Stimulated activated CD8-positive, alpha-beta memory T cell treated with anti-CD3 and anti-CD28 coated beads, Interleukin-15, amount 100 ng/mL, for 24 hours (primary cell): ENCODE measurements at places on chromosomes 3 and 15.

DNA sequence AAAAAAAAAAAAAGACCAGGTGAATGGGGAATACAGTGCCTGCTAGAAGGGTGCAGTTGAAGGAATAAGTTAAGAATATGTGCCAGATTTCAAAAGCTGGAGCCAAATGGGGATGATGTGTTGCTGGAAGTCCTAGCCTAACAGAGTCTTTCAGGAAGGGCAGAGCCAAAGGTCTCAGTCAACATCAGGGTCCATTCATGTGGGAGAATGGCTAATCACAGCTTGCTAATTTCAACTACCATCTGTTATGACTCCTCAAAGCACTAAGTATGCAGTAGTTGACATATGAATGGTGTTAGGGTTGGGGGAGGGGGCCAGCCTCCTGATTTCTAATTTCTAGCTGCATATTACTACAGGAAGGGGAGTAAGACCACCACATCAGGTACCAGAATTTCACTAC is 4.4 kb downstream of the ZBTB38 start:
- DNase-seq, result no peak

DNA sequence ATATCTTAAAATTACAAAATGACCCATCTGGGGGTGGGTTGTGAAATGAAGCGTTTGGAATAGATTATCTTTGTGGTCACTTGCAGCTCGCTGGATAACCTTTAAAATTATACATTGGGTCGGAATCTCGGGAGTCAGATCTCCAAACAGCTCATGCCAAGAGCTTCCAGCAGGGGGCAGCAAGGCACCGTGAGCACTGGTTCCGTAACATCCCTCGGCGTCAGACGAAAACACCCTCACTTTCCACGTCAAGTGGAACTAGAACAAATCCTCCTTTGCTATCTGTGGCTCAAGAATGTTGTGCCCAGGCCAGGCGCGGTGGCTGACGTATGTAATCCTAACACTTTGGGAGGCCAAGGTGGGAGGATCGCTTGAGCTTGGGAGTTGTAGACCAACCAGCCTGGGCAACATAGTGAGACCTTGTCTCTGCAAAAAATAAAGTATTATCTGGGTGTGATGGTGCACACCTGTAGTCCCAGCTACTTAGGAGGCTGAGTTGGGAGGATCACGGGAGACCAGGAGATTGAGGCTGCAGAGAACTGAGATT is 31.1 kb downstream of the UMPS start:
- DNase-seq, result peak; percentile 59

DNA sequence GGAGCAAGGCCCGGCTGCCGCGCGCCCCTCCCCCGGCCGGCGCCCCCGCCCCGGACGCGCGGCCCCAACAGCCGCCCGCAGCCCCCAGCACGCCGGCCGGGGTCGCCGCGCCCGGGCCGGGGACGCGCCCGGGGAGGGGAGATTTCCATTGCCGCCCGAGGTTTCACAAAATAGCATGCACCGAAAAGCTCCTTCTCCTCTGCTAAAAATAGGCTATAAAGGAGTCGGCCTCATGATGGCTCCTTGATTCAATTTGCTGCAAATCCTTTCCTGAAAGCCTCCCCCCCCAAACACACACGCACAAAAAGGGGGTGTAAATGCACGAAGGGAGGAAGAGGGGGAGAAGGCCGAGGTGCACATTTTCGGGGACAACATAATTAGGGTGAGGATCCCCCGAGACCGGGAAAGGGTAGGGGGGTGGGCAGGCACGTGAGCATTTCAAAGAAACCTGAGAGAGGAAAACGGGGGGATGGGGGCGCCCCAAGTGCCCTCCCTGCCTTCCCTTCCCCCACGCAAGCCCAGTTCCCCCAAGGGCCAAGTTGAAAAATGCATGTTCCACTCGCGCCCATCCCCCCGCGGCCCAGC is 734 bp downstream of the TBL1XR1 start:
- DNase-seq, result peak; percentile 29

DNA sequence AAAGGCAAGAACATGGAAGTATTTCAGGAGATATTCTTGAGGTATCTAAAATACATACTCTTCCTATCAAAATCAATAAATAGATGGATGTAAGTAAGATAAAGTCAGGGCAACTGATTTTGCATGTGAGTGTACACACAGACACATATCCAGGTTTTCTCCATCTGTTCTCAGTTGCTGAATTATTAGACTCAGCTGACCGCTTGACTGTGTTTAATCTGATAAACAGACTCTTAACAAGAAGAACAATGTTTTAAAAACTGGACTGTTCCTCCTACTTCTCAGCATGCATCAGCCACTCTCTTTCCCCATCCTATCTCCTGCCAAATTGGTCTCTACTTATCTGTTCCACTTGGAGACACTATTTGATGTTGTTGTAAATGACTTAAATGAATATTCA is 73.5 kb downstream of the GOLGA8G start:
- DNase-seq, result no peak

- DNase-seq, result no peak
These were observed 486.8 kb upstream of the ALCAM start for GRCh38 chr3:104879919-104880318.

DNA sequence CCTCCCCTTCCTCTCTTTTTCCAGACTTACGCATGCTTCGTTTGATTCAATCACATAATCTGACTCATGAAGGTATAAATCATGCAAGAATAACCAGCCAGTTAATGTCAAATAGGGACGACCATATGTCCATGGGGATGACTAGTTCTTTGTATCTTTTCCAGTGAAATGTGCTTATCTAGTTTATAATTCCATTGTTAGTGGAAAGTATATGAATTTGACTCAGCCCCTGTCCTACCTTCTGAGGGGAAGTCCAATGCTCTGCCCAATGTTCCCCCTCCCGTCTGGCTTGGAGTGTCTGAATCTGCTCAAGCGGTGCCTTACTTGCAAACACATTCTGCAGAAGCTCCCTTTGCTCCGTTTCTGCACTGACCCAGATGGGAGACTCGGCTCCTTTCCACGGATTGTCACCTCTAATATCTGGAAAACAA is 55.0 kb upstream of the EPHB3 start:
- no peak for DNase-seq

DNA sequence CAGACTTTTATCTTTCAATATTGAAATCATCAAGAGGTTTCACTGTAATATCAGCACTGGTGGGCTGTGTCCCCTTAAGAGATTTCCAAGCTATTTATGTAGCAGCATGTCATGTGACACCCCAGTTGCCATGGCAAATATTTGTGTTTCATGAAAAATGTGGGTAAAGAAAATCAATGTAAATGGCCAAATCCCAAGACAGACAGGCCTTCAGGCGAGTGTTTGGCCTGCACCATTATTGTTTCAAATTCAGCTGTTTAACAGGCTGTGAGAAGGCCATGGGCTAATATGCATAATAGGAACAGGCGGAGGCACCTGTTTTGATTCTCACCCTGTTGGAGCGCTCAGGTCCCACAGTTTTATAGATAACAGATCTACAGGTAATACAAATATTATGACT is 104.2 kb downstream of the IQCH start:
- DNase-seq, result no peak

- DNase-seq, result peak; percentile 86
These were observed 30.6 kb upstream of the ABHD2 start for GRCh38 chr15:89057506-89058133.

GRCh38 chr3:39497753-39498152 is 30.3 kb downstream of the MOBP start:
- no peak for DNase-seq

GRCh38 chr3:192223815-192224214 is 503.5 kb downstream of the FGF12 start:
- DNase-seq, result no peak

- no peak for DNase-seq
These were observed 57.8 kb downstream of the ZNF621 start for GRCh38 chr3:40582401-40583027.

- DNase-seq, result no peak
These were observed 293.9 kb upstream of the PROK2 start for GRCh38 chr3:72078676-72079368.

DNA sequence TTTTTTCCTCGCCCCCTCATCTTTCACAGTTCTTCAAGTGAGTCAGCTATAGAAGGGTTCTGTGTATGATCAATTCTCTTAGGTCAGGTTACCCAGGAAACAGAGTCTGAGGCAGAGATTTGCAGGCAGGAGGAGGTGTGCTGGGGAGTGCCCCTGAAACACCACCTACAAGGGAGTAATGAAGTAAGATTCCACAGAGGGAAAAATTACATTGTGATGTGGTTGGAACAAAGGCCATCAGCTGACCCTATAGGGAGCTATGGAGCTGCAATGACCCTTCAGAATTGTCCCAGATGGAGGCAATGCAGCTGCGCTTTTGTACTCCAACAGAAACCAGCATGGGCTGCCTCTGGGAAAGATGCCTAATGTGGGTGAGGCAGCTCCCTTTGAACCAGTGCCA is 142.2 kb upstream of the CNTN3 start:
- DNase-seq, result no peak

- no peak for DNase-seq
These were observed 377.2 kb upstream of the CFAP20DC start for GRCh38 chr3:59426821-59427565.

DNA sequence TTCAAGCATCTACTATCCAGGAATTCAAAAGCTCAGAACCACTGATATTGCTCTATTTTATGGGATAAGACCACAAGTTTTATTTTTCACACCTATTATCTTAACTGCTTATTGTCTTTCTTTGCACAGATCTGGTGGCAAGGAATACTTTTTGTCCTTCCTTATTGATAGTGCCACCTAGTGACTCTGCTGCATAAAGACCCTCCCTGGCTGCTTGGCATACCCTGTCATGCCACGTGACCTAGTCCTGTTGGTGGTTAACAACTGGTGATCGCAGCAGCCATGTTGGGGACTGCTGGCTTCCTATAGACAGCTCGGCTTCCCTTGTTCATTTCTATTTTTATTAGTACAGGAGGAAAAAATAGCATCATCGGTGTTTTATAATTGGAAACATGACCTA is 236.3 kb downstream of the MEX3B start:
- no peak for DNase-seq

DNA sequence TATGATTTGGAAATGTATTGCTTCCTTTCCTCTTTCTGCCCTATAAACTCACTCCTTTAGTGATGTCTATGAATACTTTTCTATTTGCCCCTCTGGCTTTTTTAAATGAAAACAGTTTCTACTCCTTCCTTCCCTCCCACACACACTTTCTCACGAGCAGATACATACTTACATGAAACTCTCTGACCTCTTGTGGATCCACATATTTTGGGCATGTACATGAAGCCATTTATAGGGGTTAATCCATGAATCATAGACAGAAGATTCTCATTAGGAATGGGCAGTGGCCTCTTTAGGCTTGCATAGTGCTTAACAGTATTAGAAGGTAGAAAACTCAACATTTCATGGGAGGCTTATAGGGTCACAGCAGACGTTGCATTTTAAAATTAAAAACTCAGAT is 24.8 kb downstream of the ANAPC13 start:
- DNase-seq, result no peak

- DNase-seq, result no peak
These were observed 177.9 kb downstream of the TLE3 start for GRCh38 chr15:69919816-69920215.

DNA sequence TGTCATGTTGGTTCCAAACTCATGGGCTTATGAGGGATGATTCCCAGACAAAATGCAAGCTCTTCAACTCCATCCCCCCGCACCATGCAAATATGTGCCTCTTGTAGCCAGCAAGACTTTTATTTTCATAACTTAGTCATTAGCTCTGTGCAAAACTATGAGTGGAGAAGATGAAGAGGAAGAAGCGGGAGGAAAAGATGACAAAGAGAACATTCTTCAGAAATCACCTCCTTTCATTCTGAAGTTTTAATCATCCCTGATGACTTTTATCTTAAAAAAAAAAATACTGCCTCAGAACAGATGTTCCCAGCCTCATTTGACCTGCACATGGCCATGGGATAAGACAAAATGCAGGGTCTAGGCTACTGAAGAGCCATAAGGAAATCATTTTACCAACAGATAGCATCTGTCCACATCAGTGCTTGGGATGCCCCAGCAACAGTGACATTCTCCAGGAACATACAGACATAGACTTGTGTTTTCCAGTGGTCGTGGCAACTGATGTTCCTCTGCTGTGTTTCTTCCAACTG is 145.5 kb downstream of the WNT5A start:
- no peak for DNase-seq

DNA sequence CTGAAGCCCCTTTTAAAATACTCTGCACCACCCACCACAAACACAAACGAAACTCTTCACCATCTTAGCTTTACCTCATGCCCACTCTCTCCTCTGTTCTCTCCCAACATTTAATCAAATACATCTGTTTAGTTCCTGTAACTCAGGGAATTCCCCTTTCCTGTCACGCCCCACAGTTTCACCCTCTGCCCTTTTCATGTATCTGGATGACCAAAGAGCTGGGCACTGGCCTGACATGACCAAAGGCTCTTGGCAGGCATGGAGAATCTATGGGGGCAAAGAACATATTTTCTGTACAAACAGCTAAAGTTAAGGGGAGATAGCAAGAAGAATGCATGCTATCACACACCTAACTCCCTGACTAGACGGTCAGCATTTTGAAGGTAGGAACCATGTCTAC is 270.0 kb downstream of the TBL1XR1 start:
- no peak for DNase-seq

GRCh38 chr15:81152339-81152738 is 18.3 kb downstream of the CFAP161 start:
- no peak for DNase-seq

DNA sequence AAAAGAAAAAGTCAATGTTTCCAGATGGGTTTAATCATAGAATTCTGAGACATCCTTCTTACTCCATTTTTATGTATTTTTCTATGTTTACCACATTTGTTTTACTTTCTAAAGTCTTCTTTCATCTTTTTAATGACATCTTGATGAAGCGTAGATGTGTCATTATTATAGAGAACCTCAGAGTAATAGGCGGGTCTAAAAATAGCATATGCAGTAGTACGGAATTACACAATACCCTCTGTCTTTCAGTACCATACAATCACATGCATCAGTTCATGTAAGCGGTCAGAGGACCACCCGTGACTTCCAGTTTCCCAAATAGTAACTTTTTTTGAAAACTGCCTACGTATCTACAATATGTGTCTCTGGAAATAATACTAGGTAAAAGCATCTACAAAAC is 224.0 kb downstream of the PLOD2 start:
- DNase-seq, result no peak

DNA sequence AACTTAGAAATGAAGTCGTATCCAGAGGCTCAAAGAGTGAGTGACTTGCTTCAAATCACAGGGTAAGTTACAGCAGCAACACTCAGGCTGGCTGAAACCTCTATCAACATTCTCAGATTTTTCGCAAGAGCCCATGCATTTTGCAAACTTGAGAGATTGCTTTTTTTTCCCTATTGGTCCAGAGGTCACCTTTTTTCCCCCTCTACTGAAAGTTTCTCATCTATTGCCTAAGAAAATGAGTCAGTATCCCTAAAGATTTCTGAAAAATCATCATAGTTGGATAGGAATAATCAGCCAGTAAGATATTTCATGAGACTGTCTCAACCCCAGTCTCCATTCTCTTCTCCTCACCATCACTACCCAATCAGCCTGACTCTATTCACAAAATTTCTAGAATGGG is 410.6 kb downstream of the FOXP1 start:
- no peak for DNase-seq
